Cardiac ventricle fibroblast (primary cell): ENCODE measurements at places on chromosomes 6 and 20. TPM values are rescaled to one million over a fixed set of nuclear protein-coding genes. Genes with fewer than 3 reads are reported as not detected.

The TPD52L2 gene
- 92.1 and 109 TPM in 2 replicates for total RNA-seq

The B3GAT2 gene
- total RNA-seq: not detected in 2 replicates

The ANGPT4 gene
- total RNA-seq: 0.05 and 0.06 TPM in 2 replicates

The PROCR gene
- total RNA-seq: 16.8 and 39.7 TPM in 2 replicates

The GRM1 gene
- total RNA-seq: not detected in 2 replicates

The FUT9 gene
- not detected in 2 replicates for total RNA-seq

The SCP2D1 gene
- total RNA-seq: not detected in 2 replicates

The EYS gene
- not detected in 2 replicates for total RNA-seq

The PFDN4 gene
- total RNA-seq: 56.8 and 64.9 TPM in 2 replicates

The SEL1L2 gene
- not detected in 2 replicates for total RNA-seq

The ADAM33 gene
- 14.1 and 14.8 TPM in 2 replicates for total RNA-seq

The IL17A gene
- not detected in 2 replicates for total RNA-seq

The MICB gene
- 2.2 and 5.1 TPM in 2 replicates for total RNA-seq

The LY6G6D gene
- not detected in 2 replicates for total RNA-seq

The ATP6V1G2 gene
- 0.25 and 2.1 TPM in 2 replicates for total RNA-seq

The OTOR gene
- not detected in 2 replicates for total RNA-seq

The SOX4 gene
- 7.7 and 8.0 TPM in 2 replicates for total RNA-seq

The PSORS1C2 gene
- not detected in 2 replicates for total RNA-seq

The TGM3 gene
- not detected in 2 replicates for total RNA-seq

The MYL9 gene
- total RNA-seq: 30.6 and 39.0 TPM in 2 replicates

The ETV7 gene
- 0.54 and 1.6 TPM in 2 replicates for total RNA-seq
